Suprapubic skin (tissue), 4 donors: ENCODE measurements at places on chromosomes 1 and 21.

DNA sequence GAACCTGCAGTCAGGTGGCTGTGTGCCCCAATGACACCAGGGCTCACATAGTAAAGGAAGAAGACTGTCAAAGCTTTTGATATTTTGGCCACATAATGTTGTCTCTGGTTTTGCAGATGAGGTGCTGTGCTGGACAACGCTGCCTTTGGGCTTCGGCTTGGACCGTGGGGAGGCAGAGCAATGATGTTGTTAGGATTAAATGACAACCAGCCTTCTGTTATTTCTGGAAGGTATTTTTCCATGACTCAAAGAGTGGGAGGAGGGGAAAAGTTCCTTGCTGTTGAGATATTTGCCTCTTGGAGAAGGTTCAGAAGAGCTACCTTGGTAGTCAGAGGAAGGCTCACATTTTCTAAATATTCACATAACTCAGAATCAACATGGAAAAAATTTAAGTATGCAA lies 187.3 kb upstream of the GALNT2 start:
- no peak for DNase-seq

- no peak for DNase-seq
These were observed 11.8 kb upstream of the SFN start for GRCh38 chr1:26851106-26851684.

DNA sequence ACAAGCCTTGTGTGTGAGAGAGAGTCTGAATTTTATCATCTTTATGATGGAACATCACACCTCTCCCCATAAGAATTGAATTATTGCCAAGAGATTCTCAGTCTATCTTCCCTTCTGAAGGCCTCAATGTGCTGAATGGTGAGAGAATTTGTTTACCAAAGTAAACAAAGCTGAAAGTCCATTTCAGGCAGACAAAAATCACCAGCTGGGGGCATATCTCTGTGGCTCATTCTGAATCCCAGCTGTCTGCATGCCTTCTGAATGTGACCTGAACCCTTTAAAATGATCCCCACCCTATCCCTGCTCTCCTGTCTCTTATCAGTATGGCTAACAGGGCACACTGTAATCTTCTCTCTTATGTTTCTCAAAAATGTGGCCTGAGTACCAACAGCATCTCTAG lies 99.1 kb upstream of the CAMK1G start:
- no peak for DNase-seq

DNA sequence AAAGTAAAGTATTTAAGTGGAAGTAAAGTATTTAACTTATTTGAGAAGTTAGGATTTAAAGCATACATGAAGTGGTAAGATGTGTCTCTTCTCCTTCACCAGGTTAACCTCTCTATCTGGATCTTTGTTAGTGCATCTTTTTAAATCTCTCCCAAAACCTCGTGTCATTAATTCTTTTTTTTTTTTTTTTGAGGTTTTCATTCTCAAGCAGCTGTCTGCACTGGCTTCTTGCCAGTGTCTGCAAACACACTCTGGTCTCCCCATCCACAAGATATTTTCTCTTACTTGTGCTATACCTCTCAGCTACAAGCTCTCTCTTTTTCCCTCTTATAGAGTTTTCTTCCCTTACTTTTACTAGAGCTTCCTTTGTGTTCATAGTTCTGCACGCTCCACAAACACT lies 49.0 kb downstream of the CLDN17 start:
- no peak for DNase-seq

DNA sequence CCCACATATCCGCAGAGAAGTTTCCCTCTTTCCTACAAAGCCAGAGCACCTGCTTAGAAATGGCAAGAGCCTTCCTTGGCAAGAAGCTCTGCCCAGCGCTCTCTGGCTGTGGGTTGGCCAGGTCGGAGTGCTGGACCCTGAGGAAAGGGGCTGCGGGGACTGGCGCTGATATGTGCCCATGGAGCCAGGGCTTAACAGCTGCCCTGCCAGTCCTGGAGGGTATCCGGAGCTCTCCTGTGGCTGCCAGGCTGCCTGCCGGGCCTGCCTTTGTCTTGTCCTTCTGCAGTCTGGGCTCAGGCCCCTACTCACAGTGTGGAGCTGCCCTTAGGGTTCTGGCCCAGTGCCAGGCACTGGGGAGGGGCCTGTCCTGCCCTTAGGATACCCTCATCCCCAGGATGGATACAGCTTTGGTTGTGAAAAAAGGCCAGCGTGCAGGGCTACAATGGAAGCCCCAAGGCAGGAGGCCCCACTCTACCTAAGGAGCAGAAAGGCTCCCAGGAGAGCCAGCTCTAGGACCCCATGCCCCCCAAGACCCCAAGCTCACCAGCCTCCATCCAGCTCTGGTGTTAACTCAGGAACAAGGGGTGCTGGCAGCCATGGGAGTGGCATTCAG lies 43.4 kb downstream of the KIAA1614 start:
- no peak for DNase-seq

DNA sequence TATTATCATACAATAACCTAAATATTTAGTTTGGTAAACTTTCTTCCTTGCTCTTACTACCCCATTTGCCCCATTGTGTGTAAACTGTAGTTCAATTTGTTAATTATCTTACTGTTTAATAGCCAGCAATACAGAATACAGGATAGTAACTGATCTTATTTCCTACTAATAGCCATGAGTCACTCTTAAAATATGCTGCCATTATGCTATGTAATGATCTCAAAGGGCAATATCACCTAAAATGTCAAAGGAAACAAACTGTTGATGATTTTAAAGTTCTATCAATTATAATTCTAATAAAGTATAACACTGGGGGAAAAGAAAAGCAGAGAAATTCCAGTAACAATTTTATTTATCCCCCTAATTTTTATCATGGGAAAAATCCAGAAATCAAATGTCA lies 4.3 kb downstream of the SLC30A1 start:
- DNase-seq, result no peak
